ENCODE measurements at places on chromosomes 11 and 22.

- DNase-seq, result no peak
Measured at GRCh38 chr11:72422414-72422813, 11.9 kb downstream of the CLPB start.

DNA sequence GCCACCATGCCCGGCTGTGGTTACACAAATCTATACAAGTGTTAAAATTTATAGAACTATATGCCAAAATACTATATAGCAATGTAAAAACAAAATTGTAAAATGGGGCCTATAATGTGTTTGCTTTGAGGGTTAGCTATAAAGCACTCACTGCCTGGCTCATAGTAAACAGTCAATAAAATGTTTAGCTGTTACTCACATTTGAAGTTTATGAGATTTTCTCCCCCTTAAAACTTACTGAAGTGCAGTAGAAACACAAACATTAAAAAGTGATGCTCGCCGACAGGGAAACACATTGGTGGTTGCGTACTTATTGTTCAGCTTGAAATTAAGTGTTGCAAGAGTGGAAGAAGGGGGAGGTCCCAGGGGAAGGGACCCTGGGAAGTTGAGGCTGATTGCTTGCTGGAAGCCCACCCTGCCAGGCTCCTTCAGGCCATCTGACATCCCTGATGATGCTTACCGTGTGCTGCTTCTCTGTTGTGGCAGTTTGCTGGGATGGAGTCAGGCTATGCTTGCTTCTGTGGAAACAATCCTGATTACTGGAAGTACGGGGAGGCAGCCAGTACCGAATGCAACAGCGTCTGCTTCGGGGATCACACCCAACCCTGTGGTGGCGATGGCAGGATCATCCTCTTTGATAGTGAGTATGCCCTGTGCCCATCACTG lies 52.1 kb downstream of the KREMEN1 start:
- no peak for DNase-seq

GRCh38 chr11:130209128-130209932 lies 49.7 kb downstream of the ST14 start:
- DNase-seq, result no peak

DNA sequence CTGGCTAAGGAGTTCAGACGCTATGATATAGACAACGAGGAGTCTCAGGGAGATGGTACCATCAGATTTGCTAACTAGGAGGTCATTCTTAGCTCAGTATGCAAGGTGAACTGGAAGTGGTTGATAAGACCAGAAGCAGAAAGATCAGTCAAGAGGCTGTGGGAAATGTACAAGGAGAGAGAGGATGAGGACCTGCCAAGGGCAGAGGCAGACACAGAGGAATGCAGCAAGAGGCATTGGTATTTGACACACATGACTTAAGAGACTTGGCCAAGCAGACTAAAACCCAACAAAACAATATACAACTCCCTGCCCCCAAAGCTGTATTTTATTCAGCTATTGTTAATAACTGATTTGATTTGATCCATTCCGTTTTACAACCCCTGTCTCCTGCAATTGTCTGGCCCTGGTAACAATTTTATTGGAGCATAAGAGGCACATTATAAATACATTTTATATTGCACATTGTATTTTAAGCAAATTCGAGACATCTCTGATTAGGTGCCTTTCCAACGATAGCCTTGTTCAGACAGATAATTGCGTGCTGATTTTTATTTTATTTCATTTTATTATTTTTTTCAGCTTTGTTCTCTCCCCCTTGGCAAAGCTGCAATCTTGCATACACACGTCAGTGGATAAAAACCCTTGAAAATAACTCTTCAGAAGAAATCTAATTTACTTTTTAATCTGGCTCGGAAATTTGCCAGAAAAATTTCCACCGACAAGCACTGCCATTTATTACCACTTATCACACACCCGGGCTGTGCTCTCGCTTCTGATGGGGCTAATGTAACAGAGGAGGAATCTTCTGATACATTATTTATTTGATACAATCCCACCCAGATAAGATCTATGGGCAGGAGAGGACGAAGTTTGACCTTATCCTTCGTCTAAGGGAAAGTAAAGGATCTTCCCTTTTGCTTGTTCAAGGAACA lies 237.8 kb downstream of the NXPE2 start:
- DNase-seq, result no peak

DNA sequence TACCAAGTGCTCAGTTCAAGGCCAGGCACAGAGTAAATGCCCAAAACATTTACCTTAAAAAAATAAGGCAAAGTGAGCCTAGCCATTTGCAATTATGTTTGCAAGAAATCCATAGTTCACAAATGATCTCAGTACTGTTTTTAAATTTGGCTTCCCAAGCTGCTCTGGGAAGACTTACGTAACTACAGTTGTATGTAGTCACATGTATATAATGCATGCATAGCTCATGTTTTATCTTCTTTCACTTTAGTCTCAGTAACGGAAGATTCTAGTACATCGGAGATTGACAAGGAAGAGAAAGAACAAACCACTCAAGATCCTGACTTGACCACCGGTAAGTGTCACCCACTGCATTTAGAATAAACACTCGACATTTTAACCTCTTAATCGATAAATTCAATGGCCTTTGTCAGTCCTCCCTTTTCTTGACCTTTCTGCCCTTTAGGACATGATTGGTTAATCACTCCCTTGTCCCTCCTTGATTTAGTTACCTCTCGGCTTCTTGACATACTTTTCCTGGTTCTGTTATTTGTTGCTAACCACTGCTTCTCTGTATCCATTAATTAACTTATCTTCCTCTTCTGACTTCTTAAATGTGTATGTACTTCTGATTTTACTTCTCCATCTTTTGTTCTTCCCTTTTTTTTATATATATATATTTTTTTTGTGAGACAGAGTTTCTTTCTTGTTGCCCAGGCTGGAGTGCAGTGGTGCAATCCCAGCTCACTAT lies 18.0 kb upstream of the JHY start:
- no peak for DNase-seq

DNA sequence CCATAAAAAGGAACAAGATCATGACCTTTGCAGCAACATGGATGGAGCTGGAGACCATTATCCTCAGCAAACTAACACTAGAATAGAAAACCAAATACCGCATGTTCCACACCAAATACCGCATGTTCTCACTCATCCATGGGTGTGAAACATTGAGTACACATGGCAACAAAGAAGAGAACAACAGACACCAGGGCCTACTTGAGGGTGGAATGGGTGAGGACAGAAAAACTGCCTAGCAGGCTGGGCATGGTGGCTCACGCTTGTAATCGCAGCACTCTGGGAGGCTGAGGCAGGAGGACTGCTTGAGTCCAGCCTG lies 12.3 kb downstream of the EHD1 start:
- DNase-seq, result no peak

DNA sequence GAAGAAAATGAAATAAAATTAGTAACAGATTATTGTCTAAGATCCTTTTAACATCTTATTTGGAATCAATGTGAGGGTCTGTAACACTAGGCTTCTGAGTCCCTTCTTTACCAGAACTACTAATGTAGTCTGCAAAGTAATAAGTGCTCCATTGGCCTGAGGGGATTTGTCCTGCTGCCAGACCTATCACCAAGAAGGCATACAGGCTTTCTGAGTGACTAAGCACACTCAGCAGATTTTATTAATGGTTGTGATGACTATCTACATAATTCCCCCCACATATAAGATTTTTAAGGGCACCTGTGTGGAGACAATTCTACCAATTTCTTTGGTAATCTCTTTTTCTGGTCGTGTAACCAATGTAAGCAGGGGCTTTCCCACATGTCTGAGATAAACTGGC lies 365.0 kb upstream of the FAT3 start:
- DNase-seq, result no peak

- no peak for DNase-seq
Measured at GRCh38 chr11:68509066-68509465, 48.5 kb downstream of the PPP6R3 start.

DNA sequence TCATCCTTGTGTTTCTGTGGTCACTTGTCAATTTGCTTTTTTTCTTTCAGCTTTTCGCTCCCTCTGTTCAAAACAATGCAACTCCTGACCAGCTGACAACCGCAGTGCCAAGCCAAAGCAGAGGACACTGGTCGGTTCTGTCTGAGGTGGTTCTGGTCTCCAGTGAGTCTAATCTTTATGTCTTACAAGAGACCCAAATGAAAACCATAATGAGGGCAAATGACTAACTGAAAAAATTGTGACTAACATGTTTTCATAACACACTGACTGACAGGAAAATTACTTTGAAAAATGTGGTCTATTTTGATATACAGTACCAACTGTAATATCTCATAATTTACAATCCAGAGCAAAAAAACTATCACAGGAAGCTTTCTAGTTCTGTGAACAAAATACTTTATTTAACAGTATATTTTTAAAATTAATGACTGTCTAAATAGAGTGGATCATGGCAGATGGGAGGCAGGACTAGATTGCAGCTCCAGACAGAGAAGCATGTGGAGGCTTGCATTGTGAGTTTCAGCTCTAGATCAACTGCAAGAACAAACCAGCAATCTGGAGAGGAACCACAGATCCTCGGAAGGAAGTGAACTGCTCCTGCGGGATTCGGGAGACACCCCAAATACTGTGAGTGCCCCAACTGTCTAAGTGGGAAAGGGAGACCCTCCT lies 311.8 kb downstream of the SBF2 start:
- no peak for DNase-seq

DNA sequence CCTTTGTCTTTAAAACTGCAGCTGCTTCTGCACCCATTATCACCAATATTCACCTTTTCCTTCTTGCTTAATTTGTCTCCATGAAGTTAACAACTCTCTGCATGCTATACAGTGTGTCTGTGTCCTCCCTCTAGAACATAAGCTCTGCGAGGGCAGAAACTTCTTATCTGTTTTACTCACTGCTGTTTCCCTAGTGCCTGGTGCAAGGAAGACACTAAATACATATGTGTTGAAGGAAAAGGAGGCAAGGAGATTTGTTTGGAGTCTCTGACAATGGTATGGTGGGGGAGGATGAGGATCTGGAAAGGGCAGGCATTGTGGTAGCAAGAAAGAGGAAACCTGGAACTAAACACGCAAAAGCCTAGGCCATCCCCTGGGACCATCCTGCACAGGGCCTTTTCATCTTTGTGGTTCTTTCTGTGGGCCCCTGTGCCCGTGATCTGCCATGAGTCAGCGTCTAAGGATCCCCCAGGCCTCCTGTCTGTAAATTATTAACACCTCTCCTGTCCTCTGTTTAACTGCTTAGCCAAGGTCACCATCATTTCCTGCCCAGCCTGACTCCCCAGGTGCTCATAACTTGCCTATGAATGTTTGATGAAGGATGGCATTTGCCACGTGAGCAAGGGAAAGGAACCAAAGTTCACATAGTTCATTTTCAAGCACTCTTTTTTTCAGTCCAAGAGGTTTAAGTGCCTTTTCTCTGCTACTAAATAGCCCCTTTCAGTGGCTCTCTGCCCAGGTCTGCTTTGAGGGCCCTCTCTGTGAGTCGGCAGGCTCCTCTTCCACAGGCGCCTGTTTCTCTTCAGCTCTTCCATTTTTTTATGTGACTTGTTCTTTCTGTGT lies 131.1 kb downstream of the RASSF10 start:
- no peak for DNase-seq

DNA sequence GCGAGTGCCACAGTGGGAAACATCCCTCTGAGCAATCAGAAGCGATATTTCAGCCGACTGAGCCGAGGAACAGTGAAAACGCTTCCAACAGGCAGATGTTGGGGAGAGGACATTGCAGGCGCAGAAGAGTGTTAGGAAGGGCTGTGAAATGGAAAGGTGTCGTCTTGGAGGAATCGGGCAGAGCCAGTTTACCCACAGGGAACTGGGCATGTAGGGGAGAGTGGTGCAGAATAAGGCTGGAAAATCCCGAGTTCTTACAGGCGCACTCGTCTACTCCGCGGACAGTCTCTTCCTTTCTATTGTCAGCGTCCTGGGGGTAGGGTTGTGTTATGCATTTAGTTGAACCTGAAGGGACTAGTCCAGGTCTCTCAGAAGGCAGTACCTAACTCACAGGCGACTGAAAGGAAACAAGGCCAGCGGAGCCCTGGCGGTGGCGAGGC lies 1.1 kb upstream of the APLP2 start:
- DNase-seq, result no peak

DNA sequence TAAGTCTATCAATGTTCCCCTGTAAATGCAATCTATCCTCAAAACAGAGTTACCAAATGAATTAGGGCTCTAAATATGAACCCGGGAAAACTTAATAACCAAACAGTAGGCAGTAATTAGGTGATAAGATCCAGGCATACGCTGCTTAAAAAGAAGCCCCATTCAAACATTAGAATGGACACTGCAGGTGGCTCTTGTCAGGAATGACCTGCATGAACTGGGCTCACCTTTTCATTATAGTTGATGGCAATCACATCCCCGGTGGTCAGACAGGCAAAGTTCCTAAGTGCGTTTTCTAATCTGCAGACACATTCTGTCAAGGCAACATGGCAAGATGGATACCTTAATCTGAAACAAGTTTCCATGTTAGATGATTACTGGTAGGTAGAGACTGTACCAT lies 14.0 kb downstream of the UFD1 start:
- DNase-seq, result no peak

DNA sequence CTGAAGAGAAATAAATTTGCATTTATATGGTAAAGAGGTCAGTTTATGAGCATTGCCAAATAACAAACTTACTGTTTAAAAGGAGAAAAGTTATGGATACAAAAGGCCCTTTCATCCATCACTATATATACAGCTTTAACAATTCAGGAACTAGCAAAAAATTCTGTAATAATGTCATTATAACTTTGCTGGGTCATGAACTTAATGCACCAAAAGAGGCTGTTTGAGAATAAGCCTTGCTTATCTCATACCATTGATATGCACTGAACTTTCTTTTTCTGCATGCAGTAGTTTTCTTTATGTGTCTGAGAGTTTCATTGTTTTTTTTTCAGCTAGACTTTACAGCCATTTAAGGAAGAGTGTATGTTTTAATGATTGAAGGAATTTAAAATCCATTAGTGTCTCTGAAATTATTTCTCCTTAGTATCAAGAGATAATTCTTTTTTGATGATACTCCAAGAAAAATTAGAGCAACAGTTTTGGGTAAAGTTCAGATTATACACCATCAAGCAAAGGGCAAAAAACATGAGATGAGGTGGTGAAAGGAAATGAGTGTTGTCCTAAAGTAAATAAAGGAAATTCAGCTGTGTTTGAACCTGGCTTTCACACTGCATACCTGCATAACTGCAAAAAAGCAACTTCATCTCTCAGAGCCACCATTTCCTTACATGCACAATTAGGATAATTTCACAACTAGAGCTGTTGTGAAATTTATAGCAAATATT lies 188.2 kb upstream of the ANO3 start:
- no peak for DNase-seq
